Peyer's patch (tissue), 4 donors: ENCODE measurements at places on chromosomes 2 and 18. TPM values are rescaled to one million over a fixed set of nuclear protein-coding genes. Genes with fewer than 3 reads are reported as not detected.

LAMA3 gene
- 69.9 TPM for total RNA-seq

TRAF3IP1 gene
- 27.2 TPM for total RNA-seq

PHOSPHO2 gene
- total RNA-seq, result 7.1 TPM

NEU2 gene
- not detected for total RNA-seq

PLCL1 gene
- total RNA-seq, result 1.9 TPM

CXCR4 gene
- total RNA-seq, result 446 TPM

GREB1 gene
- total RNA-seq, result 0.88 TPM

C18orf54 gene
- total RNA-seq, result 1.2 TPM

DNA sequence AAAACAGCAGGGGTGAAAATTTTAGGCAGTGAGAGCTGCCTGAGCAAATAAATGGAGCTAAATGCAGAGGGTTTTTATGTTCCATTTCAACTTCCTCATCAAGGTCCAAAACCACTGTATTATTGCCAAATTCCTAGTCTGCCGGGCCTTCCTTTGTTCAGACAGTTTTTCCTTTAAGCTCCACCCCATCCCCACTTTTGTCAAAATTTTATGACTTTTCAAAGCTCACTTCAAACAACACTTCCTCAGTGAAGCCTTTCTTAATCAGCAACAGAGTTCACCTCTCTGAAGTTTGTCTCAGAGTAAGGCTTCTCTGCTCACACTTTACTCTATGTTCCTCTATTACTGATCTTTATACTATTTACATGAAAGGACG lies 81.3 kb downstream of the CERKL start:
- DNase-seq, result no peak

DNA sequence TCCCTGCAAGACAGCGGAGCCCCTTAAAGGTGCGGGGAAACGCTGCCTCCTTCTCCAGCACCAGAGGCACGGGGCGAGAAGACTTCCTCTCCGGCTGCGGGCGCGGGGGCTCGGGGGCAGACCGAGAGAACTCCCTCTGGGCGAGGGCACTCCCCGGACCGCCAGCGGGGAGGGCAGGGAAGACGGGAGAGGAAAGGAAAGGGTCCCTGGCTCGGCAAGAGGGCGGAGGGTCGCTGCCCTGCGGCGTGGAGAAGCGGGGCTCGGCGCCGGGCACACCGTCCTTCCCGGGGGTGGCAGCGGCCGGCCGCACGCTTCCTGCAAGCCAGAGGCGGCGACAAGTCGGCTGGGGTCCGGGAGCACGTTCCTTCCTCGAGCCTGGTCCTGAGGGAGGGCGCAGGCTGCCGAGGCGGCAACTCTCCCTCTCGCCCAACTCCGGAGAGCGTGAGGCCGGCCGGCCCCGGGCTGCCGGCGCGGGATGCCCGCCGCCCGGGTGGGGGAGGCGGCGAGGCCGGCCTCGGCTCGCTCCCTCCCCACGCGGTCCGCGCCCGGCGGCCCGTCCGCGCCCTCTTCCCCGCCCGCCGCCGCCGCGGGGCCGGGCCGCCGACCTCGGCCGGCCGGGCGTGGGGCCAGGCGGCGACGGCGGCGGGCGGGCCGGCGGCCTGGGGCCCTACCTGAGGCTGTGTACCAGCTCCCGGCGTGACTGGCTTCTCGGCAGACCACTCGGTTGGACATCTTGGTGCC lies 1.1 kb downstream of the MEMO1 start:
- peak; percentile 63 for DNase-seq

DNA sequence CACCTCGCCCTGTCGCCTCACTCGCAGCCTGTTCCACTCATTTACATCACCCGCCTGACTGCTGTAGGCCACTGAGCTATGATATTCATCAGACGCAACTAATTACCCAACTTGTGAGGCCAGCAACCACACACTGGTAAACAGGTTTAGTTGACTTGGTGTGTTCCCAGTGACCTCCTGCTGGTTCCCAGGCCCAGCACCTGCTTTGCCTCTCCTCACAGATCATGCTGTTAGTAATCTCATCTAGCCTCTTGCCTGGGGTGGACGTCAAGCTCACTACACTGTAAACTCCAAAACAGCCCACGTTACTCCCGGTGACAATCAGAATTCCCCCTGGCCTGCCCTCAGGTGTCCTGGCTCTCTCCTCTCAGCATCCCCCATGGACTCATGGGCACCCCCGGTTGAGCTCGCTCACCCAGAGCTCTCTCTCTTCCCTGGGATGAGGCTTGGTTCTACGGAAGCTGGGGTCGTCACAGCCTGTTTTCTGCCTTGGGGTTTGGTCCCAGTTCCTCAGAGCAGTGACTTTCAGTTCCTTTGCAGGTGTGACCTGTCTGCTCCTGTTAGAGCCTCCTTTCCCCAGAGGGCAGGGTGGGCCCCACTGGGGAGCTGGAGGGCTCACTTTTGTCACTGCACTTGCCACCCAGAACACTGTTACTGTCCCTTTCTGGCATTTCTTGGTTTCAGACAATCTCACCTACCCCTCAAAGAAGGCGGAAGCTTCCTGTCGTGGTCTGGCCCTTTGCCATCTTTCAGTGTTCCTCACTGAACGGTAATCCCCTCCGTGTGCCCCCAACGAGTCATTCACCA lies 40.3 kb downstream of the INPP5D start:
- DNase-seq, result peak; percentile 79

GRCh38 chr2:96906729-96907114 lies 36.8 kb upstream of the SEMA4C start:
- DNase-seq, result no peak

- no peak for DNase-seq
These were observed 600.5 kb downstream of the SATB2 start for GRCh38 chr2:198857246-198857645.

DNA sequence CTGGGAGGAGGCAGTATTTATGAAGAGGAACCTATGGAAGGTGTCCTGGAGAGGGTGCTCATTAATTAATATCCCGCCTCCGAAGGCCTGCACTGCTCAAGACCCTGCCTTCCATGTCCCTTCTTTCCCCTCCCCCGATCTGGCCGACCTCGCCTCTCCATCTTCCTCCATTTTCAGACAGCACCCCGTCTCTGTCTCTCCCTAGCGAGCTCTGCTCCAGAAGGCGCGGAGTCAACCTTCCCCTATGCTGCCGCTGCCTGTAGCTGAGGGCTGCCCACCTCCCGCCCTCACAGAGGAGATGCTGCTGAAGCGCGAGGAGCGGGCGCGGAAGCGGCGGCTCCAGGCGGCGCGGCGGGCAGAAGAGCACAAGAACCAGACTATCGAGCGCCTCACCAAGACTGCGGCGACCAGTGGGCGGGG lies 1.1 kb upstream of the WBP1 start:
- DNase-seq, result no peak

- no peak for DNase-seq
These were observed 4.4 kb downstream of the ACTR3 start for GRCh38 chr2:113894156-113894743.

DNA sequence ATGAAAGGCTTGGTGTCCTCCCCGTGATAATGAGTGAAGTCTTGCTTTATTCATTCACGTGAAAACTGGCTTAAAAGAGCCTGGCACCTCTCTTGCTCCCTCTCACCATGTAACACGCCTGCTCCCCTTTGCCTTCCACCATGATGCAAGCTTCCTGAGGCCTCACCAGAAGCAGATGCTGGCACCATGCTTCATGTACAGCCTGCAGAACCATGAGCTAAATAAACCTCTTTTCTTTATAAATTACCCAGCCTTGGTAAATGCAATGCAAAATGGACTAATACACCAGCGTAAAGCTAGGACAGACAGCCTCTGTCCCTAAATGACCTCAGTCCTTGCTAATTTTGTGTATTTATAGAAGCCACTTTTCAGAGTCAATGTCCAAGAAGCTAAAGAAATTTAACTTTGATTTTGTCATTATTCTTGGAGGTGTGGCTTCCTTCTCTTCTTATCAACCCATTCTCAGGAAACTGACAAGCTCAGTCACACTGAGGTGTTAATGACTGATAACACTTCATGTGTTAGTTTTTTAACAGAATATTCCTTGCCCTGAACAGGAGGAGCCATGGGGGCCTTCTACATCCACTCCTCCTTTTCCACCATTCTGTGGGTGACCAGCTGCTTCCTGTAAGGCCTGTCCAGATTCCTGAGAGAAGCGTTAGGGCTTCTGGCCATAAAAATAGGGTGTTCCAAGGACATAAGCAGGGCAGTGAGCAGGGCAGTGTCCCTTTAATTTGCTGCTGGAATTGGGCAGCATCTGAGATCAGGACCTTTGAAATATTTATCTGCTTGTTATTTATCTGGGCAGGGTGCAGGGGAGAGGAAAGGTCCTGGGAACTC lies 38.0 kb upstream of the EPAS1 start:
- DNase-seq, result no peak

DNA sequence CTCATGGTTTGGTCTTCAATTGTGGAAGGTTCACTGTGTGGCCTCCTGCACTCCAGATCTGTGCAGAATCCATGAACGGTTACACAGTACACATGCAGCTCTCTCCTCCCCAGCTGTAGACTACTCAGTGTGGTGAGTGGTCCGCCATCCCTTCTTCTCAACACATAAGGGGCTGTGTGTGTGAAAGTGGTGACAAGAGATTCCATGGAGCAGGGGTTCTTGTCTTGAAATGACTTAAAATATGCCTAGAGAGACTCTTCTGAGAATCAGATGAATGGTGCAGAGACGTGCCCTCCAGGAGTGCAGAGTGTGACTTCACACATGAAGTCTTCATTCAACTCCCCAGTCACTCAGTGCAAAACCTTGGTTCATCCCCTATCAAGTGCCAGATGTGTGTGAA lies 151.0 kb upstream of the COPS8 start:
- no peak for DNase-seq

GRCh38 chr18:26650310-26651268 lies 102.2 kb upstream of the KCTD1 start:
- DNase-seq, result no peak

DNA sequence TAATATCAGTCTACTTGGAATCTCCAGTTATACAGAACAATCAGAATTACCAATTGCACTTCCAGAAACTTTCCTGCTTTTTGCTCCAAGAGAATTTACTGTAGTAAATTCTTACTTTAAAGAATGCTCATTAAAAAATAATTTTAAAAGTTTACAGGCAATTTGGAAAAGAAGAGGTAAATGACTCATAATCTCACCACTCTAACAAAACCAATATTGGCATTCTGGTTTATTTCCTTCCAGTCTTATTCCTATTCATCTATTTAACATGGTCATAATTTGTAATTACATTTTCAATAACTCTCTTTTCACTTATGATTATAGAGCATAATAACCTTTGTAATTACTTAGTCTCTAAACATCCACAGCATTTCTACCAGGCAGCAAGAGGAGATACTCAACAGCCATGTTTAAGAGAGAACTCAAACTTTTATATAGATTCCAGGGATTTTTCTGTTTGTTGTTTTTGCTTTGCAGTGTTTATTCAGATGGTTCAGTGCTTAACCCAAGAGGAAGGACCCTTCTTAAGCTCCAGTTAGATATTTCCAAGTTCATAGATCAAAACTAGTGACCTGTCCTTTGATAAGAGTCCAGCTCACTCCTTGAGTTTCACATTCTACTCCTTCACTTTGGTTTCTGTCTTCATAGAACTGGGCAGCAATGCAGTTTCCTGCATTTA lies 464.7 kb downstream of the TXNL1 start:
- no peak for DNase-seq

DNA sequence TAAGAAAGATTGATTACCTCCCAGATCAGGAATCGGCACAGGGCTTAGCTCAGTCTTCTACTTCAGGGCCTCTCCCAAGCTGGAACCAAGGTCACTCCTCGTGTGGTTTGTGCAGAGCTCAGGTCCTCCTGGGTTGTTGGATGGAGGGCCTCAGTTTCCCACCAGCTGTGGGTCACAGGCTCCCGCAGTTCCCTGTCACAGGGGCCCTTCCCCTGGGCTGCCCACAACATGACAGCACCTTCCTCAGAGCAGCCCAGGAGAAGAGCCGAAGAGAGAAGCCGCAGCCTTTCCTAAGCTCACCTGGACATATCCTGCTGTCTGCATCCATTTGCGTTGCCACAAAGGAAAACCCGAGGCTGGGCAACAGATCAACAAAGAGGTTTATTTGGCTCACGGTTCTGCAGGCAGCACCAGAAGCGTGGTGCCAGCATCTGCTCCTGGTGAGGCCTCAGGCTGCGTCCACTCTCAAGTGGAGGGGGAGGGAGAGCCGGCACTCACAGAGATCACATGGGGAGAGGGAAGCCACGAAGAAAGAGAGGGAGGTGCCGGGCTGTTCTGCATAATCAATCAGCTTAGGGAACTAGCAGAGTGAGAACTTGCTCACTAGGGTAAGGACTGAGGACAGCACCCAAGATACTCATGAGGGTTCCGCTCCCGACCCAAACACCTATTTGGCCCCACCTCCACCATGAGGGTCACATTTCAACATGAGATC lies 13.0 kb upstream of the ALLC start:
- DNase-seq, result no peak

- no peak for DNase-seq
These were observed 37.0 kb upstream of the CLASP1 start for GRCh38 chr2:121686218-121686617.

GRCh38 chr2:218022851-218023530 lies 20.2 kb upstream of the TNS1 start:
- DNase-seq, result peak; percentile 26

GRCh38 chr18:49815927-49816326 lies 2.6 kb upstream of the ACAA2 start:
- no peak for DNase-seq

DNA sequence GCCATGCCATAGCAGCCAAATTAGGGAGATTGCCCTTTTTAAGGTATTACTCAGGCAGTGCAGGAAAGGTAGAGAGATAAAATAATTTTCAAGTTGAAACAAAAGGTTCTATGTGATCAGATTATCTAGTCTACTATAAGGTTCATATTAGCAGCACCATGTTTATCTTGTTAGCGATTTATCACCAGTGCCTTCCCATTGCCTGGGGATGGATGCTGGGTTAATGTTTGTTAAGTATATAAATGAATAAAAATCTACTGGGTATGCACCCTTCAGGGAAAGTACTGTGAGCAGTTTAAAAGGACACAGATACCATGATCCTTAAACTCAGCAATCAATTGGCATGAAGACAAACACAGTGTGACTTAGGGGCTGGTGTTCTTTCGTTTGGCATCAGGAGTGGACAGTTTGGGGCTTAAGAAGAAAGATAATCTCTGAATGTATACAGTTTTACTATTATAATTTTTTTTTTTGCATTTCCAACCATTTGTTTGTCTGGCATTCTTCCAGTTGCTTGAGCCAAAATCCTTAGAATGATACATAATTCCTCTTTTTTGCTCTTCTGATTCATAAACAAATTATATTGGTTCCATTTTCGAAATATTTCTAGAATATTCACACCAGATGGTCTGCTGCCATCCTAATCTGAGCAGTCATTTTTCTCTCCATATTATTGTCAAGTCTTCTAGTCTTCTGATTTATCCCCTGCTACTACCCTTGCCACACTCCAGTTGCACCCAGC lies 512.8 kb upstream of the SLC8A1 start:
- DNase-seq, result no peak

DNA sequence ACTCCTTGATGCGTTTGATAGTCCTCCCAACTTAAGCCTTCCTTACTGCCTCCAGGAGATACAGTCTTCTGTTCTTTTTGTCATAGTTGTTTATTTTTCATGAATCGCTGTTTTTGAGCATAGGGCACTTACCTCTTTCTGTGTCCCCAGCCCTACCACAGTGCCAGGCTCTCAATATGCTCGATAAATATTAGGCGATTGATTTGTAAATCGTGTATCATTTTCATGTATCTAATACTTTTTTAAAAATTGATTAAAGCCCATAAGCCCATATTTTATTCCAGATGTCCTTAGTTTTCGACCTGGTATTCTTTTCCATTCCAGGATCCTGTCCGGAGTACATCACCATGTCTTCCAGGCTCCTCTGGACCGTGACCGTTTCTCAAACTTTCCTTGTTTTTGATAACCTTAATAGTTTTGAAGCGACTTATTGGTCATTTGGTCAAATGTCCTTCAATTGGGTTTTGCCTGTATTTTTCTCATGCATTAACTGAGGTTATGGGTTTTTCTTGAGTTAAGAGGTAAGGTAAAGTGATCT lies 444 bp upstream of the MMADHC start:
- DNase-seq, result no peak

- no peak for DNase-seq
These were observed 27.1 kb upstream of the FZD5 start for GRCh38 chr2:207796585-207797350.
